CD4-positive, alpha-beta T cell treated with Interleukin-4 for 1 hour (primary cell): ENCODE measurements at places on chromosomes 5 and 9.

- peak; percentile 42 for DNase-seq
Observed at GRCh38 chr5:170638454-170639220, 134.8 kb downstream of the KCNIP1 start.

GRCh38 chr9:18429070-18429469 is 44.9 kb upstream of the ADAMTSL1 start:
- no peak for DNase-seq

- DNase-seq, result no peak
Observed at GRCh38 chr5:40560474-40561110, 119.1 kb upstream of the PTGER4 start.

GRCh38 chr9:136430588-136431234 is 8.9 kb downstream of the INPP5E start:
- DNase-seq, result no peak

DNA sequence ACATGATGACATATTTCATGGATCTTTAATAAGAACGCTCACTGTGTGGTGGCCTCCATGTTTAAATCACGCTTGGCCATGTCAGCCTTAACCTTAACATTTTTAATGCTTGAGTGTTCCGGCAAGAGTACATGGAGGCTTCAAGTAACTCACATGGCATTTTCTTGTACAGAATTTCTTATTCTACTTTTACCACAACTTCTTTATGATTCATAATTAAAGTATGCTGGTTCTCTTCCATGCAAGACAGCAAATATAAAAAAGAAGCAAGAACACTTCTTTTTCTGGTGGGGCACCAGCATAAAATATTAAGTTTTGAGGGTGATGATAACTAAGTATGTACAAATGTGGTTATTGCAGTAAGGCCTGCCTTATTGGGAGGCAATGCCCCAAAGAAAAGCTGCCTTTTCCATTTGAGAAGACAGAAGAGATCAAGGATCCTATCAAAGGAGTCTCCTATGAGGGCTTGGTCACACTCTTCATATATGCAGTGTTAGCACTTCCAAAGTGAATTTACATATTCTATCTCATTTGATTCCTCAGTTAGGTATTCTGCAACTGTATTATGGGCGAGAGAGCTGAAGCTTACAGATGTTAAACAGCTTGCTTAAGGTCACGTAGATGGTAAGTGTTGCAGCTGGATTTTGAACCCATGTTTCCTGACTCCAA is 382.7 kb upstream of the MEF2C start:
- no peak for DNase-seq

DNA sequence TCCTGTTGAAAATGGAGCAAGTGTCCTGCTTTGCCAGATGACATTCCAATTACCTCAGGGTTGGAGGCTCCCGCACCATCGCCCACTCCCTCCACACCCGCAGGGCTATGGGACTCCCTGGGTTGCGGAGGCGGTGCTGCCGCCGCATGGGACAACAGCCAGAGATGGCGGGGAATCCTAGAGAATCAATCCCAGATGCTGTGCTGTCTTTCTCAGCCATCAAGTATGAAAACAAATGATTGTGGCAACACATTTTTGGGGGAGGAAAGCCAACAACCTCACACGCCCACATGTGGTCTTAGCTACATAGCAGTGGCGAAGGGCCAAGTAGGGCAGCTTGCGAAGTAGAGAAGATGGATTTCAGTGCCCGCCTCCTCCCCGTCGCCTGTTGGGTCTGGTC is 46.7 kb downstream of the IL31RA start:
- DNase-seq, result no peak

DNA sequence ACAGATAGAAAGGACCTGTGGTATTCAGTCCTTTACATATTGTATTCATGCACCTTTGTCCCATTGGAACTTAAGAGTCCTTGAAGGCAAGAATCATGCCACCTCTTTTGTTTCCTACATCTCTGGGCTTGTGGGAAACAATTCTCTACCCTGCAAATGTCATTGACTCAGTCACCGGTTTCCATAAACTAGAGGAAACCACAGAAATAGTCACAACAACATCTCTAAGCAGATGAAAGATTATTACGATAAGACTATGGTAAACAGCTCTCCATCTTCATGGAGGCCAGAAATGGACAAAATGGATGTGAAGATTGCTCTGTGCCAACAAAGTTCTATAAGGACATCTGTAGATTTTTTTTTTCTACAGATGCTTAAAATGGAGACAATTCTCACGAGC is 165.5 kb downstream of the PIK3R1 start:
- DNase-seq, result no peak

- no peak for DNase-seq
Observed at GRCh38 chr5:151720215-151720614, 33.5 kb upstream of the SPARC start.

- DNase-seq, result no peak
Observed at GRCh38 chr5:72531496-72532190, 24.4 kb upstream of the ZNF366 start.

GRCh38 chr9:84339962-84340361 is 596 bp downstream of the SLC28A3 start:
- no peak for DNase-seq

GRCh38 chr9:138097501-138097991 is 220.0 kb downstream of the CACNA1B start:
- DNase-seq, result no peak

DNA sequence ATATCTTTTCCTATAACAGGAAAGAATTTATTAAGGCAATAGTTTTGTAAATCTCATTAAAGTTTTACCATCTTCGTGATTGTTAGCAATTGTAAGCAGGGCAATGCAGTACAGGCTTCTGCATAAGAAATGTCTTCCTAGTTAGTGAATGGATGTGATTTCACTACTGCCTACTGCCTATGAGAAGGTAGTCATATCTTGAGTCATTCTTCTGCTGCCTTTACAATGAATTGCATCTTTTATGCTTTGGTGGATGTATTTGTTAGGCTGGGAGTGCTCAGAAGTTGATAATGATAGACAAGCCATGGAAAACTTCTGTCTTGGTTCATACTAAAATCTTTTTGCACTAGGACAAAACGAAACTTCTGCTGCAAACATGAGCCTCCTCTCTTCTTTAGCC is 128.0 kb downstream of the ADAMTSL1 start:
- no peak for DNase-seq

- DNase-seq, result no peak
Observed at GRCh38 chr5:142600611-142601358, 85.1 kb downstream of the FGF1 start.

- DNase-seq, result no peak
Observed at GRCh38 chr5:3024976-3025375, 273.5 kb upstream of the IRX2 start.

DNA sequence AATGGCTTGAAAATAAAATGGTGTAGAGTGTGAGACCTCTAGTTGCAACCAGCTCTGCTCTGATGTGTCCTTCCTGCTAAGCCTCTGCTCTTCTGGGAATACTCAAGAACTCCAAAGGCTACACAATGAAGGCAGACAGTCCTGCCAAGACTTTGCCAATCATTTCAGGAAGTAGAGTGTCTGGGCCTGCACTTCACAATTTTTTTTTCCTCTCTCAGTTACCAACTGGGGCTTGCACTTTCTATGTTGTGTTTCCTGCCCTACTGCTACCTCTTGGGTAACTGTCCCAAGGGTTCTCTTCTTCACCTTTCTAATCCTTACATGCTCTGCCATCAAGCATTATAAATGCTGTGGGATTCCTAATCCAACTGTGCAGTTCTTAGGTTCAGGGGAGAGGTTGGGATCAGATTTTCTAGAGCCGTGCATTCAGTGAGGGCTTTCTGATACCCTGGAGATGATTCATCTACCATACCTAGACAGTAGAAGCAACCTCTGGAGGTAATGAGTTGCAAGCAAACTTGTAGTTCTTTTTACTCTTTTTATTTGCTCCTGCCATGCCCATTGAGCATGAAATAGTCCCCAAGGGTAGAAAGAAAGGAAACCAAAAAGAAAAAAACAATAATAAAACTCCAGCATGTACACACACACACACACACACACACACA is 365.9 kb downstream of the MLLT3 start:
- no peak for DNase-seq

DNA sequence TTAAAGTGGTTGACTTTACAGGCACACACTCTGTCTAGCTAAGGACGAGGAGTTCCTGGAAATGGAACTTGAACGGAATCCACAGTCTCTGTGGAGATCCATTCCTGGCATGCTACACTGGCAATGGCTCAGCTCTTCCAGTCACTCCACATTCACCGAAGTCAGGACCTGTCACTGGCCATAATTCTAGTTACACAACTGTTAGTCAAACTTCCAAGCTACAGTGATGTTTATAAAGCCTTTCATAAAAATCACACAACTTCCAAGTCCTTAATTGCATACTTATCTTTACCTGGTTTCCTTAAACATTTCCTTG is 15.7 kb downstream of the CDC14B start:
- DNase-seq, result no peak
